Activated CD4-positive, alpha-beta T cell treated with anti-CD3 and anti-CD28 coated beads for 24 hours (primary cell): ENCODE measurements at places on chromosomes 11 and 22.

DNA sequence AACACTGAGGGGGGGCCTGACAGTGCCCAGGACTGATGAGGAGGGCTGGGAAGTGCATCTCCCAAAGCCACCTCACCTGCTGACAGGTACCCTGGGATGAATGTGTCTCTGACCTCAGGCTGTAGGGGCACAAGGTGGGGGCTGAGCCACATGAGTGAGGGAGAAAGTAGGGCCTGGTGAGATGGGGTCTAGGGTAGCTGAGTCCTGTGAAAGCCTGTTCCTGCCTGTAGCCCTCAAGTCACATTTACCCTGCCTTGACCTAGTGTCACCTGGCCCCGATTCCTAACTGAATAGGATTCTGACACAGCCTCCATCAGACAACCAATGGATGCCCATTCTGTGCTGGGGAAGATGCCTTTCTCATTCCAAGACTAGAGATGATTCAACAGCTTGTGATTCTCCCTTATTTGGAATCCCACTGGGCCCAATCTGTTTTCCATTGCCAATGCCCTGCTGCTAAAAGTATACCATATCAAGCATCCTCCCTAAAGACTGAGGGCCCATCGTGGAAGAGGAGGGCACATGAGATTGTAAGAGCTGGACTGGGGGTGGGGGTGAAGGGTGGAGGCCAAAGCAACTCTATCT is 11.1 kb upstream of the RFPL1 start:
- DNase-seq: no peak

DNA sequence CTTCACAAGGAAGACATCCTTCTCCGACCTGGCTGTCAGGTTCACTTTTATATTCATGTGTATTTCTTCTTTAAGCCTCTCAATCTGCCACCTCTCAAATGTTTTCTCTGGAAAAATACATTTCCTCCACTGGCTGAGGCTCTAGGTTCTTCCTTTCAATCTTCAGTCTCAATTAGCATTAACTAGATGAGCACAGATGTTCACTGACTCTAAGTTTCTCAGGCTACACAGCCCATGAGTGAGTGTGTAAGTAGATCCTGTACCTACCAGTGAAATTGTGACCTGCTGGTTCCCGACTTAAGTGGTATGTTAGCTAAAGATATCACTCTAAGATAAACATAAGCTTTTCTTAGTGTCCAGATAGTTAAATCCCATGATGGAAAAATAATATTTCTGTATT is 206.9 kb downstream of the ADAMTS15 start:
- no peak for DNase-seq

DNA sequence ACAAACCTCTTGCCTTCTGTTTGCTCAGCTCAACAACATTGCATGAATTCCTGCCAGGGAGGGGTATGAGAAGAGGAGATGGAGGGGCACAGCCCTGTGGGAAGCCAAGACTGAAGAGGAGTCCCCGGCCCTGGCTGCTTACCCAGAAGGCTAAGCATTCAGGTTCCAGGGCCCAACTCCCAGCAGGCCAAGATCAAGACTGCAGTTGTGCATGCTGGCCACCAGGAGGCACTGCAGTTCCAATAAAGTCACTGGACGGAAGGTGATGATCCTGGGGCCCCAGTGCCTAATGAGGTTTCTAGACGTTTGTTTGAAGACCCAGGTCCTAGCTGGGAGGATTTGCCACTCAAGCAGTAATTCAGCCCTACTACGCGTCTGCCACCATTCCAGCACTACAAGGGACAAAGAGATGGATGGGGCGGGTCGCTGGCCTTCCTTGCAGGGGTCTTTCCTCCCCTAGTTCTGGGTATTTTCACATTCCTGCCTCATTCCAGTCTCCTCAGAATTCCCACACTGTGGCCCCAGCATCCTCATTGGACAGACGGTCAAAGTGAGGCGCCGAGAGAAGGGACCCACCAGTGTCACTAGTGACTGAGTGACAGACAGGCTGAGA is 23.6 kb downstream of the ALX4 start:
- peak; percentile 35 for DNase-seq

GRCh38 chr22:36206255-36206654 is 4.6 kb upstream of the APOL4 start:
- no peak for DNase-seq

DNA sequence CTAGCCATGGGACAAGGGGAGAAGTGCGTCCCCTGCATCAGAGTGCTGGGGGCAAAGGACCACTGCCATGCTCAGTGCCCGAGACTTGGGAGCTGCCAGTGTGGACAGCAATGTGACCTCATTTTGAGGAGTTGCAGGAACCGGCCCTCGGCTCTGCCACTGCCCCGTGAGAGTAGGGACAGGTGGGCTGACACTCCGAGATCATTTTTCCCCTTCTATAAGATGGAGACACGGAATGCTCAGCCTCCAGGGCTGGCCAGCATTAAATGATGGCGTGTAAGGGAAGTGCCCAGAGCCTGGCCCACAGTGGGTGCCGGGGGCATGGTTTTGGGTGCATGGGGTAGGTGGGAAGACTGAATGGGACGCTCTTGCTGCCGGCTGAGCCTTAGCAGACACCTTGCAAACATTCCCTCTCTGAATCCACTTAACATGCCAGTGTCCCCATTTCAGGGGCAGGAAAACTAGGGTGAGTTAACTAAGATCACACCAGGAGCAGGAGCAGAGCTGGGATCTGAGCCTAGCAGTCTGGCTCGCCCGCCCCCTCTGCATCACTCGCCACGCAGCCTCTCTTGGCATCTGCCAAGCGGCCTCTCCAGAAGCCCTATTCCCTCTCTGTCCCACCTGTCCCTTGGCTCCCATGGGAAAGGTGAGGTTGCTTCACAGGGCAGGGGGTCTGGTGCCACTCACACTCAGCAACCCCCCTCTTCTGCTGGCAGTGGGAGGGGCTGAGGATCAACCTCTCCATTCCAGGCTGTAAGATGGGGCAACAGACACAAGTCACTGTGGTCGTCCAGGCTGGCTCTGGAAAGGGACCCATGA is 13.6 kb downstream of the NPTXR start:
- DNase-seq: no peak

GRCh38 chr11:17157761-17158160 is 50.0 kb downstream of the PIK3C2A start:
- no peak for DNase-seq

- DNase-seq: no peak
Measured at GRCh38 chr11:47879259-47880158, 31.4 kb upstream of the NUP160 start.

GRCh38 chr11:767238-767637 is 10.0 kb downstream of the GATD1 start:
- no peak for DNase-seq

DNA sequence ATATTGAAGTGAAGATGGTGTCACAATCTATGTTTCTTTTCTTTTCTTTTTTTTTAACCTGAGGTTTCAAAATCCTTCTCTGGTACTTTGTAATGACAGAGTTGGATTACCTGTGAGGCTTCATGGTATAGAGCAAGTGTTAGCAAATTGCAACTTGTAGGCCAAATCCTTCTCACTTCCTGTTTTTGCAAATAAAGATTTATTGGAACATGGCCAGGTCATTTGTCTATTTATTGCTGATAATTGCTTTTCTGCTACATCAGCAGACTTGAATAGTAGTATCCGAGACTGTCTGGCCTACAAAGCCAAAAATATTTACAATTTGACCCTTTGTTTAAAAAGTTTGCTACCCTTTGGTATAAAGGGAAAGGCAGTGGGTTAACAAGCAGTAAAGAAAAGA is 1059.4 kb upstream of the CCDC90B start:
- no peak for DNase-seq

GRCh38 chr11:14537134-14537599 is 17.0 kb upstream of the PSMA1 start:
- peak; percentile 4 for DNase-seq

- DNase-seq: no peak
Measured at GRCh38 chr11:279040-279965, 1.1 kb downstream of the NLRP6 start.

- DNase-seq: no peak
Measured at GRCh38 chr22:21593406-21594232, 26.1 kb downstream of the UBE2L3 start.

DNA sequence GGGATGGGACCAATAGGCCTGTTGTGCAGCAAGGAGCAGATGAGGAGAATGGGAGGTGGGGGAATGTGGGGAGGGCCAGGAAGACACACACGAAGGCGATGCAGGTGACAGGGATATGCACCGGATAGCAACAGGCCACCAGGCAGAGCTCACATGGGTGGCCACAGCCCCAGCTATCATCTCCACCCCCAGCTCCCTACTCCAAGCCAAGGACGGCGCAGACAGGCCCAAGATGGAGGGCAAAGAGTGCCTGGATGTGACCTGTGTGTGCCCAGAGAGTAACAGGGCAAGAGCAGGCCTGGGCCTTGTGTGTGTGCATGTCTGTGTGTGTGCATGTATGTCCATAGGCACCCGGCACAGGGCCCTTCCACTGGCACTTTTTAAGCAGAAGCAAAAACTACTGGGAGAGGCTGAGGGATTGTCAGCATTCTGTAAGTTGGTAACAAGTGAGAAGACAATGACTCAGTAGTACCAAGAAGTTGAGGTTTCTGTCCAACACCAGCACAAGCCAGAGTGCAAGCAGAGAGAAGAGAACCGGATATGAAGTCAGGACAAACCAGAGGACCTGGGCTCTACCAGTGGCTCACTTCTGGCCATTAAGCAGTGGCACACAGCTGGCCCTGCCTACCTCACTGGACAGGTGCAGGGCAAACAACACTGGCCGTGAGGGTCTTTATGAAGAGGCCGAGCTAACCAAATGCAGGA is 36.4 kb downstream of the NRXN2 start:
- no peak for DNase-seq

GRCh38 chr22:39530116-39530515 is 2.4 kb downstream of the RPS19BP1 start:
- no peak for DNase-seq

DNA sequence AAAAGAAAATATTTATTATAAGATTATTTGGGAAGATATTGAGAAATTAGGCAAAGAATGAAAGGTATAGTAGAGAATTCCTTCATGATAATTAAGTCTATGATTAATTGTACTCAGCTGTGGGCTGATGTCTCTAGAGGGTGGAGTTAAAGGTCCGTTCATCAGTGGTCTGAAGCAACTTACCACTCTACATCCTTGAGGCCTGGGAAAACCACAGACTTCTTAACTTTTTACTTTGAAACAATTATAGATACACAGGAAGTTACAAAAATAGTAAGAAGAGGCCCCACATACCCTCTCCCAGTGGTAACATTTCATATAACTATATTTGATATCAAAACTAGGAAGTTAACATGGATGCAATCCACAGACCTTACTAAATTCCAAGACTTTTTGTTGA is 167.0 kb upstream of the NECTIN1 start:
- DNase-seq: no peak

- no peak for DNase-seq
Measured at GRCh38 chr11:17333799-17334586, 17.6 kb upstream of the NCR3LG1 start.

- no peak for DNase-seq
Measured at GRCh38 chr22:39926753-39927152, 25.9 kb downstream of the GRAP2 start.

DNA sequence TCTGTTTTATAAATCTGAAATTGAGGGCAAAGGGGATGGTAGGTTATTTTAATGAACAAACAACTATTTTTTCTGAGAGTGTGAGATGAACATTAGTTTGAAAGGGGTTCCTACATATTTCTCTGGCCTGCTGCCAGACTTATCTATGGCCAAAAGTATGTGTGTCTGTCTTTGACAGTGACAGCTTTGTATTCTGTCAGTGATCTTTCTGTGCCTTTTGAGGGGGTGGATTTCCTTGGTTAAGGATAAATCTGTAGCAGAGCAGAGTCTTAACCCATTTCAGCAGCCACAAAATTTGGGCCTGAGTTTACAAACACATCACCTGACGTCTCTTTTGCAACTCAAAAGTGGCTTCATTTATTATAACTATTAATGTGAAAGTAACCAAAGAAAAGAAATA is 30.9 kb downstream of the ZFTA start:
- DNase-seq: no peak

DNA sequence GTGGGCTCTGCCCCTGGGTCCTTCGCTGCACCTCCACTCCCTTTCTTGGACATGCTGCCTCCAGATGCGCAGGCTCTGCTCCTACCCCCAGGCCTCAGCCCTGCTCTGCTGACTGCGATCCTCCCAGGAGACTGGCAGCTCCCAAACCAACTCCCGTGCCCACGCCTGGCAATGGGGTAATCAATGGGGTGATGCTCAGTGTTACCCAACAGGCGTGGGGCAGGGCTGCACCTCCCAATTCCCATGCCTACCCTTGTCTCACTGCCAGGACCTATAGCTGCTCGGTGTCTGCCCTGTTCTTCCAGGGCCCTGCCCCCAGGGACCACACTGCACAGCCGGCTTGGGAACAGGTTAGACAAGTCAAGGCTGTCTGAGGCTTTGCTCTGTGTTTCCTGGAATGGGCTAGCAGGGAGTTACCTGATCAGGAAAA is at the start of gene ALDH3B2:
Gene ALDH3B2 (minus strand): TSS at position 182 of the 430 bp plus-strand sequence. CDS start 7,688 bp downstream, outside the sequence.
- DNase-seq: no peak

DNA sequence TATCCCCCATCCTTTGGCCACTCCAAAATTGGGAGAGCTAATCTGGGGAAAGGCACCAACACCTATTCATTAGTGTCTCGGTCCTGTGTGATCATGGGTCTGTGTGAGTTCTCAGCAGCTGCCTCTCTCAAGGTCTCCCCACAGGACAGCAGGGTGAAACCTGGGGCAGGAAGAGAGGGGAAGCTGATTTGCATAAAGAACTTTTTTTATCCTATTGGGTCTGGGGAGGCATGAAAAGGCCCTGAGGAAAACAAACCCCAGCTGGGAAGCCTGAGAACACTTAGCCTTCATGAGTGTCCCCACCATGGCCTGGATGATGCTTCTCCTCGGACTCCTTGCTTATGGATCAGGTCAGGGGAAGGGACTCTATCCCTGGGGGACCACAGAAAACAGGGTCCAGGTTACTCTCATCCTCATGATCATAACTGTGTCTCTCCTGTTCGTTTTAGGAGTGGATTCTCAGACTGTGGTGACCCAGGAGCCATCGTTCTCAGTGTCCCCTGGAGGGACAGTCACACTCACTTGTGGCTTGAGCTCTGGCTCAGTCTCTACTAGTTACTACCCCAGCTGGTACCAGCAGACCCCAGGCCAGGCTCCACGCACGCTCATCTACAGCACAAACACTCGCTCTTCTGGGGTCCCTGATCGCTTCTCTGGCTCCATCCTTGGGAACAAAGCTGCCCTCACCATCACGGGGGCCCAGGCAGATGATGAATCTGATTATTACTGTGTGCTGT is 116.0 kb upstream of the TOP3B start:
- no peak for DNase-seq

DNA sequence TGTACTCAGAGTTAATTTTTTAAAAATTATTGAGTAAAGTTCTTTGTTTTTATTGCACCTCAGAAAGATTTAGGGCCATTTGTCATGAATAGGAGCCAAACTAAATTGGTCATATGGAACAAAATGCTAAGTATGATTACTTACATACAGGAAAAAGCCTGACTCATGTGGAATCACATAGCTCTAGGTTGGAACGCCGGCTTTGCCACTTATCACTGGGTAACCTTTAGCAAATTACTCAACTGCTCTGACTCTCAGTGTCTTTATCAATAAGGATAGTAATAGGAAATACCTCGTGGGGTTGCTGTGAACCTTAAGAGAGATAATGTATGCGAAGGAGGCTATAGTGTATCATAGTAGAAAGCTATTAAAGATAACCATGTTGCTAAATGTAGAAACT is 638.5 kb downstream of the NELL1 start:
- no peak for DNase-seq
